GOT3 (cell line): ENCODE measurements at places on chromosomes 1 and 21.

- DNase-seq: no peak
Measured at GRCh38 chr1:59317780-59318179, 20.9 kb downstream of the FGGY start.

- no peak for DNase-seq
Measured at GRCh38 chr1:53834776-53835175, 3.3 kb downstream of the NDC1 start.

DNA sequence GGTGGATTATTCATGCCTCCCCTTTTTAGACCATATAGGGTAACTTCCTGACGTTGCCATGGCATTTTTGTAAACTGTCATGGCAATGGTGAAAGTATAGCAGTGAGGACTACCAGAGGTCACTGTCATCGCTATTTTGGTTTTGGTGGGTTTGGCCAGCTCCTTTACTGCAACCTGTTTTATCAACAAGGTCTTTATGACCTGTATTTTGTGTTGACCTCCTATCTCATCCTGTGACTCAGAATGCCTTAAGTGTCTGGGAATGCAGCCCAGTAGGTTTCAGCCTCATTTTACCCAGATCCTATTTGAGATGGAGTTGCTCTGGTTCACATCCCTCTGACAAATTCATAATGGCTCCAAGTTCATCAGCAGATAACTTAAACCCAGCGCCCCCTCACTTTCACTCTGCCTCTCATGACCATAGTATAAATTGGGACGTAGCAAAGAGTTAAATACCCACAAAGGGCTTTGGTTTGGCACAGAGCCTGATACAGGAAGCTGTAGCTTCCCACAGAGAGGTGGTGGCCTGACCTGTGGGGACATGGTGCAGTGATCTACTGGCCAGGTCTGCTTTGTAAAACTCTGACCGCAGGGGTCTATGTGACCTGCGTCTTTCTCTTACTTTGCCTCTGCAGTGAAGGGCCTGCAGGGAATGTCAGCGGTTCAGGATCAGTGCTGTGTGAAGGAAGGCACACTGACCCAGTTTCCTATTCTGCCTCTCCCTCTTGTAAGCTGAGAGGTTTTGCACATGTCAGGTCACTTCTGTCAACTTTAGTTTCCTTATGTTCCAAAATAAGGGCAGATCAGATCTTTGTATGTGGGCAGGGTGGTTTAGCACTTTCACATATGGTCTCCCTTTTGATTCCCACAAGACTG is 78.1 kb upstream of the ZNF644 start:
- DNase-seq: no peak

DNA sequence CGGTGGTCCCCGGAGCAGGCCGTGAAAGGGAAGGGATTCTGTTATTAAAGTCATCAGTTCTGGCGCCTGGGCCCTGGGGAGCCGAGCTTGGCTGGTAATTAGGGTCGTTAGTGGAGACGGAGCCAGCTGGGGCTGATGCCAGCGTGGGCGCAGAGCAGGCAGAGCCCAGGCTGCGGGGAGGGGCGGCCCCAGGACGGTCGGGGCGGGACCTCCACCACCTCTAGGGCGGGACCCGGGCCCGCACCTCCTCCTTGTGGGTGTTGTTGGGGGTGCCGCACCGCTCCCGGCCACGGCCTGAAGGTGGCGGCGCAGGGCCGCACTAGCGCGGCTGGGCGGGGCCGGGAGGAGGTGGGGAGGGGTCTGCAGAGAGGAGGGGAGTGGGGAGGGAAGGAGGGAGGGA is 470.6 kb downstream of the PTPRU start:
- no peak for DNase-seq

DNA sequence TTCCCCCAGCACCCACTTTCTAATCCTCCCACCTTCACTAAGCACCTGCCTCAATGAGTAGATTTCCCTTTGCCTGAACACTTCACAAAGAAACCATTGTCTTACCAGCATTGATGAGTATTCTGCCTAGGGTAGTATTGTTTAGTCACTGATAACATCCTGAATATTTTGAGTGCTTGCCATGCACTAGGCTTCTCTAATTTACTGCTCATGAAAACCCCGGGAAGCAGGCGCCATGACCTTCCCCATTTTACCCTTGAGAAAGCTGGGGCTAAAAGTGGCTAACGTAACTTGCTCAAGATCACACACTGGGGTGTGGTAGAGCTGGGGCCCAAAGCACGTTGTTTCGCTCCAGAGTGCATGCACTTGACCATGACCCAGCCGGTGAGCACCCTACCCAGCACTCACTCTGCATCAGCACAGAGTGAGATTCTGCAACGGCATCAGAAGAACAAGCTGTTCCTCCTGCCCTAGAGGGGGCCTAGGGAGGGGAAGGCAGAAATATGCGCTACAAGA is 10.6 kb upstream of the F3 start:
- no peak for DNase-seq

DNA sequence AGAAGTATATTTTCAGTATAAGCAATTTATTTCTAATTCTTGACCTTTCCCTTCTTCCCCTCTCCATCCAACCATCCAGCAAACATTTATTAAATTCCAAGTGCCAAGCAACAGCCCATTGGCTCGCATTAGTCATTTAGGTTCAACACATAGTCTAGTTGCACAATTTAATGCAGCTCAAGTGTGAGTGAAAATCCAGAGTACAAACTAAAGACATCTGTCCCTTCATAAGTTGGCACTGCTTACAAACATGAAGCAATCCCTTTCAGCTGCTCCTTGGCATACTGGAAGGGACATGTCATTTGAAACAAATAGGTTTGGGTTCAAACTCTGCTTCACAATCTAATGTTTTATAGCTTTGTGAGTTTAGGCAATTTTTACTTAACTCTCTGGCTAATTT is 10.7 kb downstream of the CASQ2 start:
- no peak for DNase-seq

GRCh38 chr1:245551536-245551935 is 396.8 kb downstream of the KIF26B start:
- DNase-seq: no peak

DNA sequence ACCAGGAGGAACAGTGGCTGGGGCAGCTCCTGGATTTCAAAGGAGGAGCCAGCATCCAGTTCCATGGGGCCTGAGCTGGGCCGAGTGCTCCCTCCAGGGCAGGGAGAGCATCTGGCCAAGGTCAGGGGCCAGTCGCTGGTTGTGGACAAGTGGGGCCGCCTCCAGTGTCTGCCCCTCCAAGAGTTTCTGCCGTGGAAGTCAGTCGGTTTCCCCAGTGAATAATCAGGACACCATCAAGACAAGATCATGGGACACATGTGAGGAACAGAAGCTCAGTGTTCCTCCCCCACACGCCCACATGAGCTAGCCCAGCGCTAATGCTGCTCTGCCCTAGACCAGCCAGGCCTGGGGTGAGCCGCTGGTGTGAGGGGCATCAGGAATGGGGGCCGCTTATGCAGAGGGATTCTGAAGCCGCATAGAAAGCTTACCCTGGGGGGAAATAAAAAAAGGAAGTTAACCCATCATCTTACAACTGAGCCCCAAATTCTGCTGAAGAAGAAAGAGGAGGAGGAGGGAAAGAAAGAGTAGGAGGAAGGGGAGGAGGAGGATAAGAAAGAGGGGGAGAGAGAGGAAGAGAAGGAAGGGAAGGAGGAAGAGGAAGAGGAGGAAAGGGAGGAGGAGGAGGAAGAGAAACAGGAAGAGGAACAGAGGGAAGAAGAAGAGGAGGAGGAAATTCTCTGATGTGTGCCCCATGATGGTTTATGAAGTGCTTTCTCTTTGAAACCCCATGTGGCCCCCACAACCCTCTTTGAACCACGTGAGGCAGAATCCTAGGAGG is 198.4 kb downstream of the MATN1 start:
- no peak for DNase-seq

DNA sequence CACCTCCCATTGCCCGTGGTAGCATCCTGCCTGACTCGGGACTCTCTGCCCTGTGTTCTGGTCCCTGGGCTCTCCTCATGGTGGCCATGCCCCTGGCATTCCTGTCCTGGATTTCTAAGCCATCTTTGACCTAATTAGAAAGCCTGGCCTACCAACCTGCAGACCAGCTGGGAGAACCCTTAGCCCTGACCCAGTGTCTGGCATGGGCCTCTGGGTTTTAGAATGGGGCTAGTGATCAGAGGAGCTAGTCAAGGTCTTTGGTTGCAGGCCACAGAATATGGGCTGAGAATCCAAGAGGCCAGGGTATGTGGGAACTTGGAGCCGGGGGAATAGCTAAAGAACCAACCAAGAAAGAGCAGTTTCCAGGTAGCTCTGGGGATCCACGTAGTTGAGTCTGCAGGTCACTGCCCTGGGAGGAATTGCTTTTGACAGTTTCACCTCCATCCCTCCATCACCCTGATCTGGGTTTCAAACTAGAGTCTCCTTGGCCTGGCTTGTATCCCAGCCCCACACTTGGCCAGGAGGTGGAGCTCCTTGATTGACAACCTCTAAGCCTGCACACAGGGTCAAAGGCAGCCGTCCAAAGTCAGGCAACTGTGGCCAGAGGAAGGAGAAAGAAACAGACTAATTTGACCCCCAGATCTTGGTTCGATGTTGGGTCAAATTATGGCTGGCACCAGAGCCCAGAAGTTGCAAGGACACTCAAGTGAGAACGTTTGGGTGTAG is 54.7 kb upstream of the ABCG1 start:
- DNase-seq: no peak

GRCh38 chr1:226979517-226980121 is 39.5 kb downstream of the COQ8A start:
- DNase-seq: no peak
